ENCODE measurements at places on chromosomes 2 and 18.

DNA sequence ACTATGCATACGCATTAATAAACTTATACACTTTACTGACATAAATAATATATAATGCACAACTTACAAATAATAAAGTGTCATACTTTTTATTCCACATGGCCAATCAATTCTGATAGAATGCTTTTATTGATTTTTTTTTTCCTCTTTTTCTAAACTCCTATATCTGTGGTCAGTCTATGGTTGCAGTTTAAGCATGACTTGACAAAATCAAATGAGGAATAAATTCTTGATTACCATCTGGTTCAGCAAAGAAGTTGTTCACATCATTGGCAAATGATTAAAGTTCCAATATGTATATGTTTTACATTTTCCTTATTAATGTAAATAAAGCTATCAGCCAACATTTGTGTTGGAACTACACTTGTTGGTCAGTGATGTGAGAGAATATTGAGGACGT lies 83.5 kb downstream of the EML6 start:
- no peak for DNase-seq

DNA sequence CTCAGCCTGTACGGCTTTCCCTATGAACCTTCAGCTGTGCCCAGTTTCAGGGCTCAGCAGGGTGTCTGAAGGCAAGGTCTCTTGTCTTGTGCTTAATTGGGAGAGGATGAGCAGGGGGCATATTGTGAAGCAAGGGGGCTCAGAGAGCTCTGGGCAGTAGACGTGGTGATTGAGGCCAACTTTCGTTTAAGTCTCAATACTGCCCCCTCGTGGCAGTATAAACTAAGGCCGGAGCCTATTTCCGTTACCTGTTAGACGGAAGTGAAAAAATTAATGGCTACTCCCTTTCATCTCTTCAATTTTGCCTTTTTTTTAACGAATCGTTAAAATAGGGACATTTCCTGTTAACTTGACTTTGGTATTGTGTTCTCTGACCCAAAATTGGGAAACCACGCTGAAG lies 193.4 kb downstream of the TDRD15 start:
- peak; percentile 55 for DNase-seq

- no peak for DNase-seq
Measured at GRCh38 chr2:162166745-162167144, 14.7 kb upstream of the GCG start.

DNA sequence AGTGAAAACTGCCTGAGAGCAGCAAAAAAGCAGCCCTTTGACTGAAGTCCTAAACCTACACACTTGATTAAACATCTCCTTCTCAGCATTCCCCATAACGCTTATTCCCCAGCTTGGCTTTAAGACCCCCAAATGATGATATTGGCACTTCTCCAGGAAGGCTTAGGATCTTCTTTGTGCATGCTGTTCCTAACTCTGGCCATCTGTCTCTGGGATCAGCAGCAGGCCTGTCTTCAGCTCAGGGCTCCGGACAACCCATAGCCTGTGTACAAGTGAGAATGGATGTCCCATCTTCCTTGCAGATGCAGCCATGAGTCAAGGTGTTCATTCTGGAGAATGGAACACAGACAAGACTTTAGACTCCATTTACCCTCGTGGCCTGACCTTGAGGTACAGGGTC lies 81.6 kb upstream of the TMEM17 start:
- no peak for DNase-seq

DNA sequence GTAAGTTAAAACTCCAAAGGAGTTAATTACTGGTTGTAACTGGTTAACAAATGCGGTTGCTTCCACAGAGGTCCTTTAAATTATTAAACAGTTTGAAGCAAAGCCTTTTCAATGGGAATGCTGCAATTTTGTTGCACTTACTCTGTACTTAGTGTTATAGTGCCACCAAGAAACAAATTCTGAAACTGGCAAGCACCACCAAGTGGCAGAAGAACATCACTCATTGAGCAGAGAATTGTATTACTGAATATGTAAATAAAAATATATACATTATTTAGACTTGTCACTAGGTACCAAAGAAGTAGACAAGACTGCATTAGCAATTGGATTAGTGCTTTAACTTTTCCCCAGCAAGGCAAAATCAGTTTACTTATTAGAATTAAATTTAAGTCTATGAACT lies 2.6 kb upstream of the TMEFF2 start:
- no peak for DNase-seq
